Gastroesophageal sphincter (tissue), 4 donors: ENCODE measurements at places on chromosomes 11 and 22.
A peak's percentile ranks its signal among the peaks of the same experiment; 100 is the strongest.

GRCh38 chr11:133833898-133834681, 11.2 kb downstream of the SPATA19 start:
- H3K4me3 ChIP-seq: no peak overlapping the region
- no peak for ATAC-seq
- H3K27me3 ChIP-seq: peaks cover 39% of the 10 kb centered on the region
- no peak overlapping the region for H3K27ac ChIP-seq

DNA sequence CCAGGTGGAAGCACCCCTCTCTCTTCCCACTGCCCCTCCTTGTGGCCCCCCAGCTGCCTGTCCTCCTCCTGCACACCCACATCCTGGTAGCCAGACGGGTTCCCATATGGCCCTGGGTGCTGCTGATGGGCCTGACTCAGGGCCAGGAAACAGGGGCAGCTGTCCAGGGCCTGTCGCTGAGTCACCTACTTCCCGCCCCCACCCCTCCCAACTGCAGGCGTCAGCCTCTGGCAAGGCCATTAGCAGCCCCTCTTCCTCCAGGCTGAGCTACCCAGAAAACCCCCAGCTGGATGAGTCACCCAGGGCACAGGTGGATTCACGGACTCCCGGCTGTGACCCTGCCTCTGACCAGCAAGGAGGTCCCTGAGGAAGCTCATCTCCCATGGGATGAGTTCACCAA, 6.9 kb upstream of the GAL start:
- H3K27me3 ChIP-seq: peaks cover 16% of the 10 kb centered on the region
- no peaks in the 10 kb centered on the region for H3K36me3 ChIP-seq
- no peaks in the 10 kb centered on the region for H3K4me1 ChIP-seq
- H3K4me3 ChIP-seq: no peak overlapping the region
- H3K27ac ChIP-seq: no peak overlapping the region
- peak; percentile 39 for ATAC-seq

GRCh38 chr11:104394508-104394907, 230.6 kb upstream of the PDGFD start:
- no peaks in the 10 kb centered on the region for H3K36me3 ChIP-seq
- H3K4me3 ChIP-seq: no peak overlapping the region
- H3K27ac ChIP-seq: no peak overlapping the region

DNA sequence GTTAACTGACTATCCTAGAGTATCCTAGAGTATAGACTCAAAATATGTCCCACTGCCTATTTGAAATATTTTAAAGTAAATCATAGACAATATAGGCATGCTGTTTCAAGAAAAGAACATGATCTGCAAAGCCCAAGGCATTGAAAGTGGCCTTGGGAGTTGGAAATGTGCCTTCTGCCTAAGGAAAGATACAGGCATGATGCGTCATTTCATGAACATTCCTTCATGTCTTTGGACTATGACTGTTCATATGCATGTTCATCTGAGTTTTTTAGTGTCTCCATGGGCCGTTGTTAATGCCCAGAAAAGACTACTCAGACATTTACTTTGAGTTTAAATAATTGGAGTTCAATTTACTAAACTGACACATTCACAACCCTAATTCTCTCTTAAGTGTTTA, 69.7 kb upstream of the PRDM11 start:
- H3K27ac ChIP-seq: no peak overlapping the region
- no peak overlapping the region for H3K4me3 ChIP-seq
- H3K4me1 ChIP-seq: no peaks in the 10 kb centered on the region
- peaks cover 12% of the 10 kb centered on the region for H3K27me3 ChIP-seq

DNA sequence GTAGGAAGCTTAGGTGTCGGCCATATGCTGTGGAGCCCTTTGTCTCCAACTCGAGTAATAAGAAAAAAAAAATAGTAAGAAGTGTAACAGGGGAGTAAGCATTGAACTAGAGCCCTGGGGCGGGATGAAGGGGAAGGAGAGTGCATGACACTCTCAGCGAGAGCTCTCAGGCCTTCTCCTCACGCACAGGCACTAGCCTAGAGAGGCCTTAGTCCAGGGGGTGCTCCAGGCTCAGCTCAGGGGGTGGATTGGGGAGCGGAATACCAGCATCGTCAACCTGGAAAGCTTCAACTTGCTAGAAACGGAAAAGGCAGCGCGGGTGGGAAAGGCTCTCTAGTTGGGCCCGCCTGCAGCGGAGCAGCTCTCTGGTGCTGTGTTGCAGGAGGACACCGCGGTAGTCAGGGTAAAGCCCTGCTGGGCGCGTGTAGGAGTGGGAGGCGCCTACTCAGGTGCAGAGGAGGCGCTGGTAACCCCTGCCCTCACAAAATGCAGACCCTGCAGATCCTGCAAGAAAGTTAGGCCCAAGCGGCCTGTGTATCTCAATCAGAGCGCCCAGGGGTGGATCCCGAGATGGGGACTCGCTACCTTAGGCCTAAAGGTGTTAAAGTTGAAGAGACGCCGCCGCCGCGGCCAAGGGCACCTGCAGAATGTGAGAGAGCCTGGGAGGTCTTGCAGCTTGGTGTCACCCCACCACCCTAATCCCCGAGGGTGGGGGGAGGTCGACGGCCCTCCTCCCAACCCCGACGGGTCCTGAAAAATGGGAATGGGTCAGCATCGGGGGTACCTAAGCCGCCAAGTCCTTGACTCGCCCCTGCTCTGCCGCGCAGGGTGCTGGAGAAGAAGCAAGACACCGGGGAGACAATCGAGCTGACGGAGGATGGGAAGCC, 2.8 kb downstream of the SLC17A6 start:
- H3K27ac ChIP-seq: no peak overlapping the region
- H3K36me3 ChIP-seq: no peaks in the 10 kb centered on the region
- H3K27me3 ChIP-seq: peaks cover 80% of the 10 kb centered on the region

DNA sequence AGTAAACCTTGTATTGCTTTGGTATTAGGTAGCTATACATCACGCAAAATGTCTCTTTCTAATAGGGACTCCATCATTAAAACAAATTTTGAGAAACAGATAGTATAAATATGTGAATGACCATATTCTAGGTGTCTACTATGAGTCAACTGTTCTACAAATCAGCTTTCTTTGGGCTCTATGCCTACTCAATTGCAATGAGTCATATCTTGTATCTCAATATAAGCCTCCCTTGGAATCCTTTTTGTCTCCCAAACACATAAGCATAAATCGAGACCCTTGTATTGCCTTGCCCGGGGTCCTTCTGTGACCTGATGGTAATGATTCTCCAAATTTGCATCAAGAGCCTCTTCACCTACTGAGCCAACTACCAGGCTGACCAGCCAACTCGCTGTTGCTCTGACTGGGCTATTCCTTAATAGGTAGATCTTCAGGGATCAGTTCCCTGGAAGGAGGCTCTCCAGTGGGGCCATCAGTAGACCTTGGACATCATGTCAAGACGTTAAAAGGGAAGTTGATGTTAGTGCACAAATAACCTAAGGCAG, 22.2 kb downstream of the BLID start:
- ATAC-seq: no peak
- H3K36me3 ChIP-seq: no peaks in the 10 kb centered on the region
- H3K4me3 ChIP-seq: no peak overlapping the region
- no peaks in the 10 kb centered on the region for H3K27me3 ChIP-seq

DNA sequence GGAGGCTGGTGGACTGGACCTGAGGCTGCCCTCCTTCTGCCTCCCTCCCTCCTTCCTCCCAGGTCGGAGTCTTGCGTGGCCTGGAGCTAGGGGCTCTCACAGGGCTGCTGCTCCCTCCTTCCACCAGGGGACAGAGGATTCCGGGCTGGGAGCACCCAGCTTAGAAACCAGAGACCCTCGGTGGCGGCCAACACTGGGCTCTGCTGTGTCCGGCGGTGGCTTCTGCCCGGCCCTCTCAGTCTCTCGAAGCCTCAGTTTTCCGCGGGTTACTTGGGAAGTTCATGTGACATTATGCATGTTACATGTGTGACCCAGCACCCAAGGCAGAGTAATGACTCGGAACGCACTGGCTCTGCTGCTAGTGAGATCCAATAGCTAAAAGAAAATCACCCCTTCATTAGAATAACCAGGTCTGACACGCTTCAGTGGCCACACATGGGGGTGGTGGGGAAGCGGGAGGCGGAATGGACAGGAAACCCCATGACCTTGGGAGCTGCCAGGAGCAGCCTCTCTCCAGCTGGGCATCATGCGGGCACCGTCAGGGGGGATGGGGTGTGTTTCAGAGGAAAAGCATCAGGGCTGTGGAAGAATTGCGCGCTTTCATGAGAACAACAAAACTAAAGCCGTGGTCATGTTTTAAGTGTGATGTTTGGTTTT, 5.9 kb upstream of the MRGPRG start:
- no peaks in the 10 kb centered on the region for H3K36me3 ChIP-seq
- peaks cover 75% of the 10 kb centered on the region for H3K27me3 ChIP-seq
- H3K4me3 ChIP-seq: no peak overlapping the region

- peak; percentile 86 for ATAC-seq
- peak overlapping the region; percentile 75 for H3K27ac ChIP-seq
- H3K4me1 ChIP-seq: peaks cover 5% of the 10 kb centered on the region
- H3K27me3 ChIP-seq: no peaks in the 10 kb centered on the region
- no peaks in the 10 kb centered on the region for H3K36me3 ChIP-seq
Observed at GRCh38 chr22:38788021-38788816, 5.7 kb downstream of the DNAL4 start.

GRCh38 chr11:128734103-128734831, 40.4 kb downstream of the FLI1 start:
- H3K4me3 ChIP-seq: no peak overlapping the region
- no peaks in the 10 kb centered on the region for H3K36me3 ChIP-seq
- H3K4me1 ChIP-seq: peaks cover 22% of the 10 kb centered on the region

- H3K27me3 ChIP-seq: no peaks in the 10 kb centered on the region
- peak overlapping the region; percentile 85 for H3K27ac ChIP-seq
- no peak for ATAC-seq
- H3K4me3 ChIP-seq: peak overlapping the region; percentile 98
Observed at GRCh38 chr11:61392981-61393595, 701 bp downstream of the TMEM216 start.
